ENCODE measurements at places on chromosomes 1 and 21.

DNA sequence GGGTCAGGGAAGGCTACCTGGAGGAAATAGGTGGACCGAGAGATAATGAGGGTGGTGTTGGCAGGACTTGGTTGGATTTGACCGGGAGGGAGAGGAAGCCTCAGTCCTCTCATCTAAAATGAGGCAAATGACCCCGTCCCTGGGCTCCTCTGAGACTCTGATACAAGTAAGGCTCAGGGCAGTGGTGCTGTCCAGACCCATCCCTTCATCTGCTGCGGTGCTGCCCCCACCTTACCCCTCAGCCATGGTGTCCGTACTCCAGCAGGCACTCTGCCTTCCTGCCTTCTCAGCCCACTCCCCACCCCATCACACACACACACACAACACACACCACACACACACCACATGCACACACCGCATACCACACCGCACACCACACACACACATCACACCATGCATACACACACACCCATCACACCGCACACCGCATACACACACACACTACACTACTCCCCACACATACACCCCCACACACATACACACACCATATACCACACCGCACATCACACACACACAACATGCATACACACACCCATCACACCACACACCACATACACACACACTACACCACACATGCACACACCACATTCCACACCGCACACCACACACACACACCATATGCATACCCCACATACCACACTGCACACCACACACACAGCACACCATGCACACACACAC is 29.4 kb upstream of the SLC26A9 start:
- no peak for DNase-seq

GRCh38 chr21:34201481-34201858 is 128.1 kb downstream of the MRPS6 start:
- DNase-seq: peak; percentile 11

- peak; percentile 88 for DNase-seq
Observed at GRCh38 chr1:109790735-109791494, 27.2 kb upstream of the EPS8L3 start.

- peak; percentile 97 for DNase-seq
Observed at GRCh38 chr1:226083302-226084101, 21.0 kb downstream of the H3-3A start.

- DNase-seq: no peak
Observed at GRCh38 chr1:151577173-151577572, 34.7 kb upstream of the SNX27 start.

GRCh38 chr1:78836726-78837125 is 169.8 kb downstream of the ADGRL4 start:
- no peak for DNase-seq

DNA sequence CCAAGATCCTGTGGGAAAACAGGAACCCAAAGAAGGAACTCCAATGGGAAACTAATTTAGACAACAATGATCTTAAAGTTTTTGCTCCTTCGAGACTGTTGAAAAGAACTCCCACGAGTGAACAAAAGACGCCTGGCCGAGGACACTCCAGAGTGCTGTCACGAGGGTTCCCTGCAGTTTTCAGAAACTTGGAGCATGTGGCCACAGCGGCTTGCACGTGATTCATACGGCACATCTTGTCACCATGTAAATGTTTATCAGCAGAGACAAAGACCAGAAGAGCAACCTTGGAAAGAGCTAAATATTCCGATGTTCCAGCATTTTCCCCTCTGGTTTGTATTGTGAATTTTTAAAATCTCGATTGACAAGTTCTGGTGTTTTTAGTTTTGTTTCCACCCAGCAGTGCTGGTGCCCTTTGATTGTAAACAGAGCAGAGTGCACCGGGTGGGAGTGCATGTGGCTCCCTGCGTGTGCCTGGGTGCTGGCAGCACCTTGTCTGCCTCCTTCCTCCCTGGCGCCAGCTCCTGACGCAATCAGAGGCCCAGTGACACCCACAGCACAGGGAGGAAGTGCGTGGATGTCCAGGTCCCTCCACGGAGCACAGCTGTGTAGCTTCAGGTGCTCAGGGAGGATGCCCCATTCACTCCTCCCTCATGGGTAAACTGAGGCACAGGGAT is 23.0 kb downstream of the LRRC3 start:
- DNase-seq: no peak

- DNase-seq: no peak
Observed at GRCh38 chr1:217369996-217370551, 260.8 kb downstream of the GPATCH2 start.

DNA sequence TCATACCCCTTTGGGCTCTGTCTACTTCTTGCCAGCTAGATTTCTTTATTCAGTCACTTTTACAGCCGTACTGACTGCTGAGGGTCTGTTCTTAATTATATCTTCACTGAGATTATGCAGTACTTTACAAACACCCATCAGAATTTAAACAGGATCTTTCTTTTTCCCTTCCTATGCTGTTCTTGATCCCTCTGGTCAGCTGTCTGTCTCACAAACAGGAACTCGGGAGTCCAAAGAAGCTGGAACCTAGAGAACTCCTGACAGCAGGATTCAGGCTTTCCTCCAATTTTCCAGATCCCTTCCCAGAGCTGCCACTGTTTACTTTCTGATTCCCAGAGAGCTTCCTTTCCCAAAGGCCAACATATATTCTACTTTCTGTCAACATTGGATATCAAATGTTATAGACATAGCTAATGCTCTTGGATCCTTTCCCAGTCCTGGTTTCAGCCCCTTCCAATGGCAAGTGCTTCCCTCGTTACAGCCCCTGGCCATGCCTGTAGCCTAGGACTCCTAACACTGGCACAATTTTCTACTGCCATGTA is 59.5 kb downstream of the ATP2B4 start:
- no peak for DNase-seq

- no peak for DNase-seq
Observed at GRCh38 chr21:14923468-14923867, 141.3 kb downstream of the NRIP1 start.

DNA sequence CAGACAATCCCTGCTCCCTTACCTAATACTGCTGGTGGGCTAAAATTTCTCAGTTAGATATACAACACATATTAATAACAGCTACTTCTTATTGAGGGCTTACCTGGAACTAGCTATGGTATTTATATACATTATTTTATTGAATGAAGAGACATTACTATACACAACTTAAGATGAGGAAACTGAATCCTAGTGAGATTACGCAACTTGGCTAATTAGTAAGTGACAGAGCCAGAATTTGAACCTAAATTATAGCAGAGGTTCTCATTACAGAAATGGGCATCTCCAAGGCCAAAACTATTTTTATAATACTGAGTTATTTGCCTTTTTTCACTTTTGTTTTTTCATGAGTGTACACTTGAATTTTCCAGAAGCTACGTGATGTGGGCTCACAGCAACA is 44.5 kb upstream of the SMYD2 start:
- DNase-seq: no peak

DNA sequence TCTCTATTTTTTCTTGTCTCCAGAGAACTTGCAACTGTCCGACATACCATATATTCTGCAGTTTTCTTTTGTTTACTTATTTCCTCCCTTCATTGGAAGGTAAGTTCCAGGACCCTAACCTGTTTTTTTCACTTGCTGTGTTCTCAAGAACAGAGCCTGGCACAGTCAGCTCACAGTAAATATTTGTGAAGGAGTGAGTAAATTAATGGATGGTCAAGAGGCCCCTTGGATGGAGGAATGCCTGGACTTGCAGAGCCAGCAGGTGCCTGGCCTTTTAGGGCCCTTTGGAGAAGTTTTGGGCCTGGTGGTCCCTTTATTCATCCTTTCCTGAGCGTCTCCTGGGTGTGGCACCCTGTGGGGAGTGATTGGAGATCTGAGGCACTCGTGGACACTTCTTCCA is 182.1 kb upstream of the POU3F1 start:
- no peak for DNase-seq

- no peak for DNase-seq
Observed at GRCh38 chr21:45551316-45551715, 9.1 kb upstream of the SLC19A1 start.

DNA sequence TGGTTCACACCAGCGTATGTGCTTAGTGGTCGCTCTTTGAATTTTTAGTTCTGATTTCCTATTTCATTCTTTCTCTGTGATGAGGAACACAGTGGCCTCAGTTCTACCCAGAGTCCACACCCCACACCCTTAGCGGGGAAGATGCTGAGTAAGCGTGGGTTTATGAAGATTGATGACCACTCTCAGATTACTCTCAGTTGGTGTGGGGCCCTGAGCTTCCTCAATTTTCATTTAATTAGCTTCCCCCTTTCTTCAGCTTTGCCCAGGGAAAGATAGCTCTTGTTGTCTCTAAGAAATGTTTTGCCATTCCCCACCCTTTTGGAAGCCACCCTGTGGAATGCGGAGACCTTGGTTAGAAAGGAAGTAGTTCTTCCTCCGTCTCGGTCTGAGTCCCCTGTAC is 299.9 kb upstream of the PROX1 start:
- DNase-seq: no peak

DNA sequence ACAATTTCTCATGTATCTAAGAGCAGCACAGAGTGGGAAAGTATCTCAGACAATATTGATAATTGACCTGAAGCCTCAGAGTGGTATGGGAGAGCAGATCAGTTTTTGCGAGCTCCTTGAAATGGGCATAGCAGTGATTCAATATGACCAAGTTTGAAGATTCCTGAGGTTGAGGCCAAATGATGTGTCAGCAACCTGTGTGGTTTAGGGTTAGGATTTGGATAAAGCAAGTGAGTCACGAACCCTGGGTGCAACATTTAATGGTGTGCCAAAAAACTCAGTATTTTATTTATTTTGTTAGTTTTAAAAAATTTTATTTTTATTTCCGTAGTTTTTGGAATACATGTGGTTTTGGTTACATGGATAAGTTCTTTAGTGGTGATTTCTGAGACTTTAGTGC is 92.5 kb upstream of the C21orf91 start:
- no peak for DNase-seq

DNA sequence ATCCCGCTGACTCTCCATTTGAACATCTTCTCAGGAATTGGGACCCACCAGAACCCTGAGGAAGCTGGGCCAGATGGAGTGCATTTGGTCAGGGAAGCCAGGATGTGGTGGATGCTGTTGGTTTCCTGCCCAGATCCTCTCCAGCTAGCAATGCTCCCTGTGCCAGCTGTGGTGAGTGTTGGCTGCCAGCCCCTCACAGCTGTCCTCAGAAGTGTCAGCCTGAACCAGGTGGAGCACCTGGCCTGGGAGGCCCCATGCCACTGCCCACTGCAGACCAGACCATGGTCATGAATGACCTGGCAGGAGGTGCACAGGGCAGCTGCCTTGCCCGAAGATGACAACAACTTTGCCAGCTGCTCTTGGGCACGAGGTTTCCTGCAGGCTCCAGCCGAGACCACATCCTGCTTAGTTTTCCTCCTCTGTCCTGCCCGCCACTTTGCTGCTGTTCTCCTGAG is 54.4 kb downstream of the PRSS38 start:
- no peak for DNase-seq

DNA sequence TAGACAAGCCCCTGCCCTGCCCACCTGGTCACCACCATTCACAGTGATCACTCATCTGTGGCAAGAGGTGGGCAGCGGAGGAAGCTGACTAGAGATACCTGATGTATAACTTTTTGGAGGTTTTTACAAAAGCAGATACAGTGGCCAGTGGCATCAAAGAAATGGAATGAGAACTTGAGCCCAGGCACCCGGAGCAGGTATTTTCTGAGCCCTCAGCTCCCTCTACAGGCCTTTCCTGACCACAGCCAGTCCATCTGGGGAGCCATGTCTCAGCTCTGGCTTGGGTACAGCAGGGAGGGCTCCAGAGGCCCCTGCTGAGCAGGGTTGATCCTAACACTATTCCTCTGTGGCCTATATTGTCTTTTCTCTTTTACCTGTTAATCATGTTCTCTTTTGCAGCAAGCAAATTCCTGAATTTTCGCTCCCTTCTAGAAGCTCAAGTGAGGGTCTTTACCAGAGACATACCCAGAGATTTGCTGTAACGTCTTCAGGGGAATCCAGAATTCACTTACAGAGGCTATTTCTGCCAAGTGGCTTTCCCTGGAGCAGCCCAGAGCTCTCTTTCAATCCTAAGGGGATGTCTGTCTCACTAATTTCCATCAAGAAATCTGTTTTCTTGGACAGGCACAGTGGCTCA is 27.3 kb downstream of the GPR157 start:
- peak; percentile 25 for DNase-seq

DNA sequence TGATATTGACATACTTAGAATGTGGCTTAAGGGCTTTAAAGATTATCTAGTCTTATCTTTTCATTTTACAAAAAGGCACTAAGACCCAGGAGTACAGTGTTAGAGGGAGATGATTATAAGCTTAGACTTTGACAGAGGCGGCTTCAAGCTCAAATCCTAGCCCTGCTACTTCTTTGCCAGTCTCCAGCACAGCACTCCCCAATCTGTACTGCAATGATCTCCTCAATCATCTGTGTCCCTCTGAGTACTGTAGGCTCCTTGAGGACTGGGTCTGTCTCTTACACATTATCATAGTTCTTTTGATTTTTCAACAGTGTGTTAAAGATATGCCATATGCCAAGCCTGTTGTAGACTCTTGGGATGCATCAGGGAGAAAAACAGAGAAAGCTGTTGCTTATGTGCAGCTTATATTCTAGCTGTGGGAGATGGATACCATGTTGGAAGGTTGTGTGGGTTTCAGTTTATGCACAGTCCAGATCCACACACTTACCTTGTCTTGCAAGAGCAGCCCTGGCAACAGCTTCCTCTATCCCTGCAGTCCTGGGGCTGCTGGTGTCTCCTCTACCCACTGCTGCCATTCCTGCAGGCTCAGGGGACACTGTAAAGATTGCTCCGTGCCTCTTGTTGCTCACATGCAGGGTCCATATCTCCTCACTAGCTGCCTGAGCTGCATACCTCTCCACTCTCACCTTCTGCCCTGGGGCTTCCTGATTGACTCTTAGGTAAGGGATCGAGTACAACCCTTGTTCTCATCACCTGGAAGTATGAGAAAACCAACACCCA is 103.9 kb upstream of the TSPAN2 start:
- no peak for DNase-seq

GRCh38 chr1:118744420-118744819 is 243.7 kb downstream of the TBX15 start:
- no peak for DNase-seq

- no peak for DNase-seq
Observed at GRCh38 chr1:14435368-14436023, 163.0 kb upstream of the KAZN start.

- no peak for DNase-seq
Observed at GRCh38 chr1:160460683-160461287, 60.4 kb downstream of the VANGL2 start.

DNA sequence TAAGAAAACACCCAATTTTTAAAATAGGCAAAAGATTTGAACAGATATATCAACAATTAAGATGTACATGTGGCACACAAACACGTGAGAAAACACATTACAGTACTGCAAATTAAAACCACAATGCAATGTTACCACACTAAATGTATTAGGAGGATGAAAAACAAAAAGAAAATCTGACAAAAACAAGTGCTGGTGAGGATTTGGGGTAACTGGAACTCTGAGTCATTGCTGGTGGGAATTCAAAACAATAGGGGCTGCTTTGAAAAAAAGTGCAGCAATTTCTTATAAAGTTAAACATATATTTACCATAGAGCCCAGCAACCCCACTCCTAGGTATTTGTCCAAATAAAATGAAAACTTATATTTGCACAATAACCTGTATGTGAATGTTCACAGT is 614.1 kb downstream of the SMYD3 start:
- no peak for DNase-seq

Data from natural killer cell (primary cell).